GOT3 (cell line): ENCODE measurements at places on chromosomes 3 and 15.
A peak's percentile ranks its signal among the peaks of the same experiment; 100 is the strongest.

GRCh38 chr3:188915127-188915526 is 256.6 kb upstream of the TPRG1 start:
- no peak for DNase-seq

- DNase-seq = no peak
Measured at GRCh38 chr3:12655701-12656100, 8.2 kb downstream of the RAF1 start.

DNA sequence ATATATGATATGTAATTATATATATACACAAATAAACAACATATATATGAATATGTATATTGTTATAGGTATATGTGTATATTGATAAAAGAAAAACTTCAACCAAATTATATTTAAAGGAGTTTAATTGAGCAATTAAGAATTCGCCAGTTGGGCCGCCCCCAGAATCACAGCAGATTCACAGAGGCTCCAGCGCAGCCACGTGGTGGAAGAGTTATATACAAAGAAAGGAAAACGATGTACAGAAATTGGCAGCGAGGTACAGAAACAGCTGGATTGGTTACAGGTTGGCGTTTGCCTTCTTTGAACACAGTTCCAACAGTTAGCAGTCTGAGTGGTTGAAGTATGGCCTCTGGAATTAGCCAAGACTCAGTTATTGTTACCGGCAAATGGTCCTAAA is 137.3 kb upstream of the SLC24A5 start:
- no peak for DNase-seq

DNA sequence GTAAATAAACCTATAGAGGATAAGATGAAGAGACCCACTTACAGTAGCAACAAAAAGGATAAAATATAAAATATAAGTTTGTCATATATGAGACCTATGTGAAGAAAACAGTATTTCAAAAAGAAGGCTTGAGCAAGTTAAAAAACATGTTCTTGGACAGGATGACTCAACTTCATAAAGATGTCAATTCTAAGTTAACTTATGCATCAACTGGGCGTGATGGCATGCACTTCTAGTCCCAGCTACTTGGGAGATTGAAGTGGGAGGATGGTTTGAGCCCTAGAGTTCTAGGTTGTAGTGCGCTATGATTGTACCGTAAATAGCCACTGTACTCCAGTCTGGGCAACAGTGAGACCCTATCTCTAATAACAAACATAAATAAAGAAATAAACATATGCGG is 59.7 kb downstream of the PDCD6IP start:
- no peak for DNase-seq

GRCh38 chr3:49339581-49339940 is 292 bp downstream of the USP4 start:
- DNase-seq = no peak

DNA sequence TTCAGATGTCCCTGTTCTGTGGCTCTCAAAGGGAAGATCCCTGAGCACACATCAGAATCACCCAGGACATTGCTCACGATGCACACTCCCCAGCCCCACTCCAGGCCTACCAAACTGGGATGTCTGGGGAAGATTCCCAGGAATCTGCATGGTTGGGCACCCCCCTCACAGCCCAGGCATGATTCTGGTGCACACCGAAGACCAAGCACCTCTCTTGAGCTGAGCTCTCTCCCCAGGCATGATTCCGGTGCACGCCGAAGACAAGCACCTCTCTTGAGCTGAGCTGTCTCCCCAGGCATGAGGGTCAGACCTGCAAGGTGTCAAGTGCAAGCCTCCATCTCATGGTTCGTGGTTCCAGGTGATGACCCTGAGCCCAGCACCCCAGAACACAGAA is 112.2 kb upstream of the MEF2A start:
- no peak for DNase-seq

DNA sequence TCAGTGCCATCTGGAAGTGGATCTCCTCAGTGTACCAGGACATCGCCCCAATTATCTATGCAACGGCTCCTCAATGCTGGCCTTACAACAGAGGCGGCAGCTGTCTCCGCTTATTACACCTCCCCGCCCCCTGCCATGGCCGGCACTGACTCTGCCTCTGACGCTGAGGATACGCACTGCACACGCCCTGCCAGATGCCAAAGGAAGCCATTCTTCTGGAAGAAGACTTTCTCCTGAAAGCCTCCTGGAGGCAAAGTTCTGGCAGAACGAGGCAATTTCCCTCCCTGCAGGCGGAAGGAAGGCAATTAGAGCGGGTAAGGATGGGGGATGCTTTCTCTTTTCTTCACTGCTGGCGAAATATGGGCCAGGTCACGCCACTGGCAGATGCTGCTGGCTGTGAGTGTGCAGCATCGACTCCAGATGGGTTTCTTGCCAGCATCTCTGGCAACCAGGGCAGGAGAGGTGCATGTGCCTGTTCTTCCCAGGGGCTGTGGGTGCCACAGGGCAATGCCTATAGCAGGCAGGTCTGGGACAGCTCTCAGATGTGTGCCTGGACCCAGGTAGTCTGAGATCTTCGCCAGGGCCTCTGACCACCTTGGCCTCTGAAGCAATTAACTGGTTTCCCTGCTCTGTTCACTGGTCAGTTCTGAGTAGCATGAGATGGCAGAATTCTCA is 62.2 kb upstream of the MRPS22 start:
- peak; percentile 57 for DNase-seq

DNA sequence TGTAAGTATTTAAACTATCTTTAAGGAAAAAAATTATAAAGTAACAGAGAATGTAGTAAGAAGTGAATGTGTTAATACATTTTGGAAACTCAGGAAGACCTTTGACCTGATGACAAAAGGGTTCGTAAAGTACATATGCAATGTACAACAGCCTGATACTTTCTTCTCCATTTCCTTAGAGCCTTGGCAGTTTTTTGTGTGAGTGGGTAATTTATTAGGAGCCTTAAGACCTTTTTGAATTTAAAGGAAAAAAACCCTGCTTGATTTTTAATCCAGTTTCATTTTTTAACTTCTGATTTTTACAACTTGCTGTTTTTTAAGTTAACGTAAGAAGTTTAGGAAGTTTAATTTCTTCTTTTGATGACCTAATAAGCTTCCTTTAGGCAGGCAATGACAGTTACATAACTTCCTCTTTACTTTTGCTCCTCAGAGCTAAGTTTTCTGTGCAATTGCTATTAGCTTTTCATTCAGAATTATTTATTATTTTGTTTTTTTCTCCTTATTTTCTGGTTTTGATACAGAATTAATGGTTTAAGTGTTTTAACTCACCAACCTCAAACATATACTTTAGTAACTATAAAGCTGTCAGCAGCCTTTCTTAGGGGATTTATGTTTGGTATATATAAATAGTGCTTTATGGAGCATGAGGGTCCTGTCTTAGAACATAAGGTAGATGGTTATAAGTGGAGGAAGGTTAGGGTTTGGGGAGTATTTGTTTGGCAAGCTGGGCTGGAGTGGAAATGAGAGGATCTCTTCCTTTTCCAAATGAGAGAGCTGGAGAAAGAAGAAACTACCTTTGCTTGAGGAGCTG is 35.2 kb downstream of the ARMC8 start:
- DNase-seq = no peak

DNA sequence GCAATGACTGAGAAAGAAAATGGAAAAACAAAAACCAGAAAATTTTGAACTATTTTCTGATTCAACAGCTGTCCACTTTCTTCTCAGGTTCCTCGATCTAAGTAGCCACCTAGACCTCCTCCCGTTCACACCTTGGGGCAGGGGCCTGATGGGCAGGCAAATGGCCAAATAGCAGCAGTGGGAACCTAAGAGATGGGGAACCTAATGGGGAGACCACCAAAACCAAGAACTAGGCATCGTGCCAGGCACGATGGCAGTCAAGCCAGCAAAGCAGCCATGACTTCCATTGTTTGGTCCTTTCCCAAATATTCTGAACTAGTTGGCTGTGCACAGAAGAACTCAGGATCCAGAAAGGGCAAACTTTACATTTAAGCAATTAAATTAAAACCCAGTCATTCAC is 57.1 kb downstream of the CAPN7 start:
- no peak for DNase-seq

DNA sequence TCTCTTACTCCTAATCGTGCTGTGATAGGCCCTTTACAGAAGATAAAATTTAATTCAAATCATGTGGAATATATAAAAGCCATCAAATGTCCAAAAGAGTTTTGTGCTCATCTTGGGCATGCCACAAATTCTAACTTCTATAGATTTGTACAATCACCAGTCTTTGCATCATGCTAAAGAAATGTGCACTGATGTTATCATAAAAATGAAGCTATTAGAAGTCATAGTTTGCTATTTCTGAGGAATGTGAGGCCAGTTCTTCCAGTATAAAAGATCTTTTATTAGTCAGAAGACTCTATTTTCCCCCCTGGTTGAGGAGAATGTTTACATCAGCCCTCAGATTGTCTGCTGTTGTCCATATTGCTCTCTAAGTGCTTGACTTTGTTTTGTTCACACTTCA is 2.1 kb upstream of the ANXA2 start:
- no peak for DNase-seq

DNA sequence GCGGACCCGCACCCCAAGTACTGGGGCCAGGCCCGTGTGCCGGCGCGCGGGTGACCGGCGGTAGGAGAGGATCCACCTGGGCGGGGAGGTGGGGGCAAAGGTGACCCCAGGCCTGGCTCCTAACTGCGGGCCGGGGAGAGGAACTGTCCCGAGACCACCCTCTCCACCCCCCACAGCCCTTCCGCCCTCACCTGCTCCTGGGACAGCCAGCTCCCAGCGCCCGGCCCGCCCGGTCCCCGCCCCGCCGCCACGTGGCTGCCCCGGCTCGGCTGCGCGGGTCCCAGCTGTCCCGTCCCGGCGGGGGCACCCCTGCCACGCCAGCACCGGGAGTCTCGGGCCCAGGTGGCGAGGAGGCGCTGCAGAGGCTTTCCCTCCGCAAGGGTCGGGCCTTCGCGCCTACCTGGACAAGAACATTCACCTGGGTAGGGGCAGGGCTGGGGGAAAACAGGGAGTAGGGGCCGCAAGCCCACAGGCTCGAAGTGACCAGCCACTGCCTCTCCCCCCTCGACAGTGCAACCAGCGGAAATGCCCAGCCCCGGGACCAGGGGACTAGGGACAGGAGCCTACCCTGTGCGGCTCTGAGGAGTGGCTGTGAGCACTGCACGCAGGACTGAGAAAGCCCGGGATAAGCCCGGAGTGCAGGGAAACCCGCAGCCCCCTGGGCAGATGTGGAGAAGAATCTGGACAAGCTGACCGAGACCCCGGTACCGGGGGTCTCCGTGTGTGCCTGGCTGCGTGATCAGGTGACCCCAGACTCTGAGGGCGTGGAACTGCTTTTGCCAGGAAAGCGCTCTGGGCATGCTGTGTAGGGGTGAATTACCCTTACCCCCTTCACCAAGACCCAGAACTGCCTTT is at the start of gene SLC12A8:
Gene SLC12A8, minus strand, starts transcription at position 240 of the 855 bp plus-strand sequence. CDS start 1,399 bp downstream, outside the sequence.
- DNase-seq = no peak

- DNase-seq = no peak
Measured at GRCh38 chr3:108153451-108153981, 62.7 kb upstream of the CD47 start.

DNA sequence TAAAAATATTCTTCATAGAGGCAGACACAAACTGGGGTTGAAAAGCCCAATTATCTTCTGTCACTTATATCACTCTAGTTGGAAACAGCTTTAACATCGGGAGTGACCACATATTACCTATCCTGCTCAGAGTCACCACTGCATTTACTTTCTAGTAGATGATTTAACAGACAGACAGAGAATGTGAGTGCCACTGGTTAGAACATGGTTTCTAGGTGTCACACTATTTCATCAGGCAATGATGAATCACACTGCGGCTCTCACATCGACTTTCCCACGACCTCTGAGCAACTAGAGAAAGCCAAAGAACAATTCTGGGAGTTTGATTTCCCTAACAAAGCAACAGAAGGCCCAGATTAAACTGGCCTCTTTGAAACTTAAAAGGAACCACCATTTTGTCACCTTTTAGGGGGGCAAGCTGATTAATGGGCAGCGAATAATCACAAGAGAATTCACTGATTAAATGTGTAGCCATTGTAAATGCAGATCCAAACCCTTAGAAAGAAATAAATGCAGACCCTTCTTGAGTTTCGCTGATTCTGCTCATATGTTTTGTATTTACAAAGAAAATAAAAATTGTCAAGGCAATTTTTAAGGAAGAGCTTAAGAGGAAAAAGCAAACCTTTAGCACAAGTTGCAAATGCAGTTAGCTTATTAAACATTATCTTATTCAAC is 112.6 kb upstream of the KBTBD8 start:
- DNase-seq = no peak

GRCh38 chr3:35648347-35648746 is 9.0 kb downstream of the ARPP21 start:
- no peak for DNase-seq

GRCh38 chr3:61092870-61093269 is 158.4 kb downstream of the FHIT start:
- DNase-seq = no peak

- no peak for DNase-seq
Measured at GRCh38 chr15:39369768-39370167, 211.1 kb upstream of the THBS1 start.

GRCh38 chr3:143135150-143135549 is 15.6 kb downstream of the CHST2 start:
- DNase-seq = peak; percentile 7

GRCh38 chr3:56322862-56323261 is 145.4 kb downstream of the ERC2 start:
- no peak for DNase-seq

GRCh38 chr3:35970793-35971192 is 331.5 kb downstream of the ARPP21 start:
- no peak for DNase-seq

- no peak for DNase-seq
Measured at GRCh38 chr3:30124435-30125370, 481.7 kb upstream of the TGFBR2 start.

DNA sequence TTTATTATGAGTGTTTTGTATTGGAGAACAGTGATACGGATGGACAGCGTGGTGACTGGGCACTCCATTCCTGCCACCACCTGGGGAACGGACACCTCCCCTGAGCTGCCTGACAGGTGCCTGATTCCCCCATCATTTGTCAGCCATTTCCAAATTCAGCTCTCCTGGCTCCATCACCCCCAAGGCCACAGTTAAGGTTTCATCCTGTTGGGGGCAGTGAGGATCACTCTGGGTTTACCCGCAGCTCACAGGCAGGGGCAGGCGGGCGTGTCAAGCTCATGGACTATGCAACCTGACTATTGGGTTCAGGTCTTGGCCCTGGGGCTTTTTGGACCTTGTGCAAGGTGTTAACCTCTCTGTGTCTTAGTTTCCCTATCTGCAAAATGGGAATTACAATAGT is 76.3 kb downstream of the RAB11A start:
- DNase-seq = no peak

DNA sequence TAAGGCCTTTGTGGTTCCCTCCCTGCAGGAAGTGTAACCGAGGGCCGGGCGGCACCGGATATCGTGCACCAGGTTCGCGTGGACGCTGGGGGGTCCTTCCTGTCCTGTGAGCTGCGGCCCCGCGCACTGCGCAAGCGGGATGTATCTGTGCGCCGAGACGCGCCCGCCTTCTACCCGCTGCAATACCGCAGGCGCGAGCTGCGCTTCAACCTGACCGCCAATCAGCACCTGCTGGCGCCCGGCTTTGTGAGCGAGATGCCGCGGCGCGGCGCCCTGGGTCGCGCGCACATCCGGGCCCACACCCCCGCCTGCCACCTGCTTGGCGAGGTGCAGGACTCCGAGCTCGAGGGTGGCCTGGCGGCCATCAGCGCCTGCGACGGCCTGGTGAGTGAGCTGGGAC is 35.9 kb downstream of the SAXO2 start:
- DNase-seq = no peak

- no peak for DNase-seq
Measured at GRCh38 chr3:128254066-128254590, 100.8 kb downstream of the EEFSEC start.

- no peak for DNase-seq
Measured at GRCh38 chr3:147410116-147410525, 956 bp downstream of the ZIC1 start.

- DNase-seq = no peak
Measured at GRCh38 chr3:5195605-5196004, 8.1 kb downstream of the EDEM1 start.
